ENCODE measurements at places on chromosomes 11 and 22.

DNA sequence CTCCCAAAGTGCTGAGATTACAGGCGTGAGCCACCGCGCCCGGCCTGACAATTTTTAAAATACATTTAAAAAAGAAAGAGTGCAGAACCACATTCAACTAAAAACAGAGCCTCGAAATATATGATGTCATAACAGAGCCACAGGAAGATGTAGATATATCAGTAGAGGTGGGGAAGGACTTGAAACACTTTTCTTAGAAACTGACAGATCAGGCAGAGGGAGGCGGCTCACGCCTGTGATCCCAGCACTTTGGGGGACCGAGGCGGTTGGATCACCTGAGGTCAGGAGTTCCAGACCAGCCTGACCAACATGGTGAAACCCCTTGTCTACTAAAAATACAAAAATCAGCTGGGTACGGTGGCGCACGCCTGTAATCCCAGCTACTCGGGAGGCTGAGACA is 7.0 kb downstream of the MLC1 start:
- DNase-seq, result no peak

DNA sequence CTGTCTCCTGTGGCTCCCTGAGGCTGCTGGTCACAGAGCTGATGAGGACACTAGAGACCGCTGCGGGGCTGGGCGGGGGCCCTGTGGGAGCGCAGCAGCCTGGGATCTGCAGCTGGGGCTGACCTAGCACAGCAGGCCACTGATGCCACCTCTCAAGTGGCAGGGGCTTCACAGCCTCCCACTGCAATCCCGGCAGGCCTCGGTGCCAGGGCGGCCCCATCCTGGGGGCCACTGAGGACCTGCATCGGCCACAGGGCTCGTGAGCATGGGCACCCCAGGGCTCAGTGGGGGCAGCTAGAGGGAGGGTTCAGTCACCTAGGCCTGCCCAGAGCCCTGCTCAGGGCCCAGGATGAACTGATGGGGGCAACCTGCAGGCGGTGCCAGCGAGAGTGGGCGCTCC is 14.6 kb upstream of the CCDC188 start:
- no peak for DNase-seq

DNA sequence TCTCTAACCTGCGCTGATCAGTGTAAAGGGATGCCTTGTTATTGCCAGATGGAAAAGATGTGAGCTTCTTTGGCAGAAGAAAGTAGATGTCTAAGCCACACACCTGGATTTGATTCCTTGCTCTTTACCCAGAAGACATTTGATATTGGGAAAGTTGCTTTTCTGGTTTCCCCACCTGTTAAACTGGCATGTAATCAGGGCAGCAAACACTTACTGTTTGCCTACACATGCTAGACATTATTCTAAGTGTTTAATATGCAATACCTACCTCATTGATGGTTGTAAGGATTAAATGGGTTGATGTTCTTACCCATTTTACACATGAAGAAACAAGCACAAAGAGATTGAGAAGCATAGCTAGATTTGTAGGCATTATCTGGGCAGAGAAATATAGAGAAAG is 16.6 kb downstream of the ASRGL1 start:
- DNase-seq, result no peak

GRCh38 chr22:23938328-23939016 is 22.5 kb downstream of the GSTT2B start:
- DNase-seq, result no peak

DNA sequence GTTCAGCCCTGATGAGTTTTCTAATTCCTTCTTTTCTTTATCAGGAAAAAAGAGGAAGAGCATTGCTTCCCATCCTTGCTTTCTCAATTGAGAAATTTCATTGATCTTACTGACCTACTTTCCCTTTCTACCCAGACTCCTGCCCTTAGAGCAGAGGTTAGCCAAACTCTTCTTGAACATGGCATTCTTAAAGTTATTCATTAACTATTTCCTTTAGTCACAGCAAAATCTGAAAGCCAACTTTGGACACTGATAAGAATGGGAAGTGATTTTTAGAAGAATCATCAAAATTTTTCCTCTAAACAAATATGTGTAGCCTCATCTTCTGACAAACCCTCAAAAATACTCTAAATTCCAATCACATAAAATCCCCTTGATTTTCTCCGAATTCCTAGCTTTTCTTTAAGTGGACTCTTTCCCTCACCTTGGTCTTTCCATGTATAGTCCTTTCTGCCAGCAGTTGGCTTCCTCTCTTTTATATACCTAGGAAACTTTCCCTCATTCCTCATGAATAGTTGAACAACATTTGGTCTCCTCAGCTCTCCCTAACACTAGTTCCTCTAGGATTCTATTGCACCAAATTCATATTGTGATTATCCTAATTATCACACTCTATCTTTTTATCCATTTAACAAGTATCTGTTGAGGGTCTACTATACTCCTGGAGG is 566.7 kb upstream of the CCDC90B start:
- no peak for DNase-seq

DNA sequence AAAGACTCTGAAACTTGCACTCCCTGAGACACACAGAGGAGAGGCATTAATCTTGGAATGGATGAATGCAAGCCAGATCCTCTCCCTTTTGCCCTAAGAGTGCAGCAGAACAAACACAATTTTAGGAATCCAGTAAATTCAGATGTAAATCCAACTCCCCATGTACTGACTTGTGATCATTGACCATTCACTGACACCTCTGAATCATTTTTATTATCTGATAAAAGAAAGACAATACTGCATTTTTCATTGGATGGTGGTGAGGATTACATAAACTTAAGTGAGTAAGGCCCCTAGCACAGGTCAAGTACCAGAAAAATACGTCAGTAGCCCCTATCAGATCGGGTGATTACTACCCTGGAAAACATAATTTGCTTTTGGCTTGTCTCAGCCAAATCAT is 782.9 kb upstream of the API5 start:
- no peak for DNase-seq

DNA sequence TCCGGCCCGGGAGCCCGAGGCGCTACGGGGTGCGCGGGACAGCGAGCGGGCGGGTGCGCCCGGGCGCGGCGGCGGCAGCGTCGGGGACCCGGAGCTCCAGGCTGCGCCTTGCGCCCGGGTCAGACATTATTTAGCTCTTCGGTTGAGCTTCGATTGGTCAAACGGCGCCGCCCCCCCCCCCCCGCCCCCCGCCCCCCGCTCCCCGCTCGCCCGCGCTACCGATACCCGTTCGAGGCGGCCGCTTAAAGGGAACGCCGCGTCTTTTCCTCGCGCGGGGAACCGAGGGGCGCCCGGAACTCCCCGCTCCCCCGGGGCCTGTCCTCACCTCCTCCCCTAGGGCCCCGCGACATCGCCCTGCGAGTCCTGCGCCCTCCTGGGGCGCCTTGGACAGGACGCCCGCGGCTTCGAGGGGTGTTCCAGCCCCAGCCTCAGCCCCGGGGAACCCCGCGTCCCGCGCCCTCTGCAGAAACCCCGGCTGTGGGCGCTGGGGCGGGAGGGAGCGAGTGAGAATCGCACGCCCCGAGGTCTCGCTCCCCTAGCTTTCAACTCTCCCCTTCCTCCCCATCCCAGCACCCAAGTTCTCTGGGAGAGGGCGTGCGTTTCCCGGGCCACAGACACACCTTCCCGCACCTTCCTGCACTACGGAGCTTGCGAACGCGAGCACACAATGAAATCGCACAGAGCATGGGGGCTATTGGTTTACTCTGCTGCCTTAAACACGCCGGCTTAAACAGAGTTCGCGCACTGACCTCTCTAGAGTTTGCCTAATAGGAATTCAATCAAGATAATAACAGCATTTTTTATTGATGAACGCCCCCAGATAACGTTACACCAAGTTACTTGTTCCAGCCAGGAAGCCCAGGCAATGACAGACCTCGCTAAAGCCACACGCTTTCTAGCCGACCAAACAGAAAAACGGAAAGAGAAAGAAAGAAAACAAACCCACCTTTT is at the start of gene BDNF:
BDNF (minus strand) TSS at position 105 of the 951 bp plus-strand sequence. CDS start 41,891 bp downstream, outside the sequence.
- no peak for DNase-seq

DNA sequence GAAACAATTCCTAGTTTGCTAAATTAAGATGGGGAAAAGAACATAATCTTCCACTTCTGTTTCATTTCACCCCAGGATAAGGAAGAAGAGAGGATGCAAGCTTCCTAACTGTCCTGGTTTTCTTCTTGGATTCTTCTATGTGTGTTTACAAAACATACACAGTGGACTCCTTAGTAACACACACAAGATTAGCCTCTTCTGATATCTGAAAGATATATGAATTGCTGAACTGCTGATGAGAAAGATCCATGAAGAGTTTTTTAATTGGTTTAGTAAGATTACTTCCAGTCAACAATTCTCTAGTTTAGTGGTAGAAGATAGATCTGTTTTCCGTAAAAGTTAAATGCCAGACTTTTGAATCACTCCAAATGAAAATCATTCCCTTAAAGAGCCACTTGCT is 86.8 kb downstream of the WT1 start:
- DNase-seq, result no peak

DNA sequence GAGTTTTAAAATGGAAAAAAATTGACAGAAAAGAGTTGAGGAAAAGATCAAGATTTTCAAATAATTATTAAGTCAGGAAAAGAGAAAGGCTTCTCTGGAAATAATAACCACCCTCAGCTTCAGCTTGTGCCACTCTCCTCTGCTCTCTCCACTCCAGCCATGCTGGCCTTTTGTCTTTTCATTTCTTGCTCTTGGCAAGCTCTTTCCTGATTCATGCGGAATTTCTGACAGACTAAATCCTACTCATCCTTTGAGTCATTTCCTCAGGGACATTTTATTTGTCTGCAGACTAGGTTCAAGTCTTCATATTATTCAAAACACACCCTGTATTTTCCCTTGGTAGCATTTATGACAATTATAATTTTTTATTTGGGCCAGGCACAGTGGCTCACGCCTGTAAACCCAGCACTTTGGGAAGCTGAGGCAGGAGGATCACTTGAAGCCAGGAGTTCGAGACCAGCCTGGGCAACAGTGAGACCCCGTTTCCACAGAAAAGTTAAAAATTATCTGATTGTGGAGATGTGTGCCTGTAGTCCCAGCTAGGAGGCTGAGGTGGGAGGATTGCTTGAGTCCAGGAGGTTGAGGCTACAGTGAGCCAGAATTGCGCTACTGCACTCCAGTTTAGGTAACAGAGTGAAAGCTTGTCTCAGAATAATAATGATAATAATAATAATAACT is 7.8 kb upstream of the P4HA3 start:
- no peak for DNase-seq
